NCI-H2081 (cell line): ENCODE measurements at places on chromosomes 7 and 10.

GRCh38 chr10:86003201-86003621, 363.4 kb downstream of the GRID1 start:
- no peak for DNase-seq

GRCh38 chr10:79396520-79396919, 48.9 kb downstream of the ZCCHC24 start:
- DNase-seq, result no peak

DNA sequence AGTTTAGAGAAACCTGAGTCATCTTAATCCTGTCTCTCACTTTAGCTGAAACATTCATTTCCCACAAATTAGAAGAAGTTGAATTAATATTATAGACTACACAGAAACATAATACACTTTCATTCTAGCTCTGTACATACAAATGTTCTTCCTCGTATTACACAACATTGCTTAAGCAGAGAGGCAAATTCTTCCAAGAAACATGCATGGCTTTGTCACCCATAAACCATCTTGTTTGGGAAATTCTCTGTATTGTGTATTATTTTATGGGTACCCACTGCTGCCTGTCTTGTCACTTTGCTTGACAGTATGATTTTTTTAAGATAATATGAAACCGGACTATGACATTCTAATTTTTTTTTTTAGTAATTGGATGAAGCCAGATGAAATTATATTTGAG, 104.0 kb downstream of the SRI start:
- no peak for DNase-seq

- no peak for DNase-seq
Measured at GRCh38 chr7:11776039-11776438, 56.0 kb downstream of the THSD7A start.

DNA sequence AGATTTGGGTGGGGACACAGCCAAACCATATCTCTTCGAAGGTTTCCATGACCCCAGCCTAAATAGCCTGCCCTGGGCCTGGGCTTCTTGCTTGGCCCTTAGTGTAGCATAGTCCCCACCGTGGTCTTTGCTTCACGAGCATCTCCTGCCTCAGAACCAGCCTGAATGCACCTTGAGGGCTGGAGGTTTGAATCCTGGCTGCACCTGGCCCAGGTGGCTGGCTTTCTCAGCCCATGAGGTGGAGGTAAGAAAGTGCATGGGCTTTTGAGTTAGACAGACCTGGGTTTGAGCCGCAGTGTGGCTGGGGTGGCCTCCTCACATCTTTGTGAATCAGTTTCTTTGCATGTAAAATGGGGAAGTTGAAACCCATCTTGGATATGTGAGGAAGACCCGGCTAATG, 24.2 kb upstream of the PCBD1 start:
- DNase-seq, result no peak

DNA sequence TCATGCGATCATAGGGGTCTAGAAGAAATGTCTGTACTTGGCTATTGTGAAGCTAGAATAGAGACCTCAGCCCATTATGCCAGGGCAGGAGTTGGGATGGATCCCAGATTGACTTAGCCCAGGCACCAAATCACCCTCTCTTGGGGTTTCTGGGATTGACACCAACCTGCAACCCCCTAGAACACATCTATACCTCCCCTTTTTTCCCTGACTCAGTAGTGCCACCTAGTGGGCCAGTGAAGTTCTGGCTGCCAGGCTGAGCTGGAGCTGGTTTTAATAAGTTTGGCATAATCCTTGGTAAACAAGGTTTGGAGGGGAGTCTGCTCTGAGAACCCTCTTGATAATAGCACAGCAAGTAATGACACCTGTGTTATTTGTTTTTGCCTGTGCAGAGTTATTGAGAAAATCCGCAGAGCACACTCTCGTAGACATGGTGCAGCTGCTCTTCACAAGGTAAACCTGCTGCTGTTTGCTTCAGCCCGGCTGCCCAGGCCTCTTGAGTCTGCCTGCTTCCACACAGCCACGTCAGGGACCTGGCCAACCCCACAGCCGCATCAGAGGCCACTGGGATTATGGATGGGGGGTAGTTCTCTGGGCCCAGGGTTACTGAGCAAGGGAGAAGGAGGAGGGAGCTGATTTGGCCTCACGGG, 43.3 kb upstream of the NFKB2 start:
- DNase-seq, result peak; percentile 53

DNA sequence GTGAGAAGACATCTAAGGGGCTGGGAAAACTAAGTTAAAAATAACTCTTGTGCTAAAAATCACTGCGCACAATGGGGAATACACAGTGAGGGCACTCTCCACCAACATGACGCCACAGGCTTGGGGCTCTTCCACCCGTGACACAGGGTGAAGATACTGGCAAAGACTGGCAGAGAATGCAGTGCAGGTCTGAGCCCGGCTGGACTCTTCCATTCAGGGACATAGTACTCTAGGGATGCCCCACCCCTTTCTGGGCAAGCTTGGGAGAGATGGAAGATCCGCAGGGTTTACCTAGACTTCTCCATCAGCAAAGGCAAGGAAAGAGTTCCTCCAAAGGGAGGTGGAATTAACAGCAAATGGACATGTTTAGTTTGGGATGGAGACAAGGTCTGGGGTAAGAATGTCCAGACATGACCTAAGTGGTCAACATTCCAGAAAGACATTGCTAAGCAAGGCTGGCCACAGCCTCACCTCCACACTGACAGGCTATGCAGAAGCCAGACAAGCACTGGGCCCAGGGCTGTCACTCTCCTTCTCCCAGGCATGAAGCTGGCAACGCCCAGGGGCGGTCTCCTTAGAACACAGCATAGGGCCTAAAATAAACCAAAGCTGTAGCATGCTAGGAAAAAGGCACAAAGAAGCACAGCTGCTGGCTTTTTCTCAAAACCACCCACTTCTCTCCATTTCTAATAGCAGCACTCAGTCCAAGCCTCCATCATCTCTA, 28.1 kb downstream of the XPNPEP1 start:
- DNase-seq, result no peak

DNA sequence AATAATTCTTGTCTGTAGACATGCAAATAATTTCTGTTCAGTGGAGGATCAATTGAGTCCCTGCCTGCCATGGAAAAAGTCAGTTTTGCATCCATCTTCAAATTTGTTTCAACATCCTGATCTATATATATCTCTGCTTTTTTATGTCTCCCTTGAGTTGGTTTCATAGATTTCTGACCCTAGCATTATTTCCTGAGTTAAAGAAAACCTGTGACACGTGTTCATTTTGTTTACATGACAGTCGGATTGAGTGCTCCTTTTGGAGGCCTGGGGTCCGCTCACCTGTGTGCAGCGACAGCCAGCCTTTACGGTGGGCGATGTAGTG, 674 bp downstream of the MRPS24 start:
- DNase-seq, result no peak

- DNase-seq, result no peak
Measured at GRCh38 chr10:133399123-133399601, 5.2 kb downstream of the MTG1 start.

DNA sequence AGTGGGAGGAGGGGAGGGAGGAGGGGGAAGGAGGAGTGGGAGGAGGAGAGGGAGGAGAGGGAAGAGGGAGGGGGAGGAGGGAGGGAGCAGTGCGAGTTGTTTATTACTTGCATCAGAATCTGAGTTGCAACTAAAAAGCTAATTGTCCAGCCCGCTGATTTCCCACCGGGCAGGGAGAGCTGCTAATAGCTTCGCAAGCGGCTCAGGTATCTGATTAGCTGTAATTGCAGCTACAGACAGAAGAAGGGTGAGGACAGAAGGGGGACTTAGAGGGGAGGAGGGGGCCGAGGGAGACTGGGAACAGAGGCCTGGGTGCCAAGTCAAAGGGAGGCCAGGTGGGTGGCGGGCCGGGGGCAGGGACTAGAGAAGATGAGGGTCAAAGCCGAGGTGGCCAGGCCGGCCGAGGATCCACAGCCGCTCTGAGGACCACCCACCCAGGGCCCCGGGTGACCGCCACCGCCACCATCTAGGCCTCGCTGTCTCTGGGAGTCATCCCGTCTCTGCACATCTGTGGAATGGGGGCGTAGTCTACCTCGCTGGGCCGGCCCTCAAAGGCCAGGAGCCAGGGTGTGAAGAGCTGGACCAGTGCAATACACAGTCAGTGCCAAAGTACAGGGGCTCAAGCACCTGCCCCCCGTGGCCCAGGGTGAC, 54.2 kb downstream of the MICALL2 start:
- DNase-seq, result no peak

DNA sequence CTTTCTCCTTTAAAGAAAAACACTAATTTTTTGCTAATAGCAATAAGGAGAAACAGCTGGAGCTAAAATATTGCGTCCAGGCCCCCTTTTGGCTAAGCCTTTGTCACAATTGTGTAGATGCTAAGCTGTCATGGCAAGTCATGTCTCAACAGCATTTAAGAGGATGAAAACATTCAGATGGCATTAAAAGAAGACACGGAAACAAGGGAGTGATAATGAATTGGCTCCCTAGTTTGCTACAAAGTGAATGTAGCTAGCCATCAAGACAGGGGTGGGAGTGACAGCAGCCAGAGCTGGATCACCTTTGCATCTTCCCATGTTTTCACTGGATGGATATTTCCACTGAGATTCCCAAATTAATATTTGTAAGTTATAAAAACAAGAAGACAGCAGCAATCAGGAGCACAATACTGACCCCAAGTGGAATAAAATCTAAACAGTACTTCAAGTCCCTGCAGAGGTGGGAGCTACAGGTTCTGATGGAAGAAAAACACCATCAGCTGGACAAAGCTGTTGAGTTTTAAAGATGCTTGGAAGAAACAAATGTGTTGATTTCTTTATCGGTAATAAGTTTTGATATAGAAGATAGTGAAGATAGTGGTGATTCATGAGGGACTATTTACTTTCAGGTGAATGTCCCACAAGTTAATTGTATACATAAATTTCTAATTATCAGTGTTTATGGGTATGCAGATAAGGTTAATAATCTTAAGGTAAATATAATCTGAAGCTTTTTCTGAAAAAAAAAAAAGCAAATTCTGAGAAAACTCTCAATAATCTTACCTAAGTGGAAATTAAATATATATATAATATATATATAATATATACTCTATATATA, 129.4 kb downstream of the SLC16A9 start:
- peak; percentile 16 for DNase-seq

- no peak for DNase-seq
Measured at GRCh38 chr7:140723006-140723405, 26.5 kb downstream of the NDUFB2 start.

DNA sequence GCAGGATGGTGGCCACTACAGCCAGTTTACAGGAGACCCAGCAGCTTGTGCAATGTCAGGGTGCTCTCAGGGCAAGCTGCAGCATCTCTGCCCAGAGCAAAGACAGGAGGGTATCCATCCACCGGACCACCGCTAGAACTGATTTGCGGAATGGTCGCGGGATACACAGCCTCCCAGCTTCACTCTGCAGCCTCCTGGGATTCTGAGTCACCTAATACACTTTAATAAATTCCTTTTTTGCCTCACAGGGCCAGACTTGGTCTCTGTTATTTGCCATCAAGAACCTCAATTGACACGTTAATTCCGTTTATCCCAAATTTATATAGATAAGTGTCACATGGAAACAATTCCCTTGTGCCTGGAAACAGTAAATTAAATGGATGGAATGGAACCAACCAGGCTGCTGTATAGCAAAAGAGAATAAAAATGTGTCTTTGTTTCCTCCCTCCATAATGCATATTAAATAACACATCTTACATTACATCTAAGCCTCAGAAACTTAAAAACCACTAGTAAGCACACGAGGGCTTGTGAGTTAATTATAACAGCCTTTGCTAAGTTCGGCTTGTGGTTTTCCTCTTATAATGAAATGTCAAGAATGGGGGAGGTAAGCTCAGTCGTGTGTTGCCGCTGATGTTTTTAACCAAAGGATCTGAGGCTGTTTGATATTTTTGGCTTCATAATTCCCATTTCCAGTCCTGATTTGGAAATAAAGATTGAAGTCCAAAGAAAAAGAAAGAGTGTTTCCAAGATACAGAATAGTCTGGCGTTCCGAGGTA, 52.1 kb downstream of the ADRB1 start:
- DNase-seq, result no peak

- peak; percentile 11 for DNase-seq
Measured at GRCh38 chr7:90738249-90738648, 142.1 kb downstream of the CDK14 start.
